Right cardiac atrium (tissue), 5 donors: ENCODE measurements at places on chromosomes 4 and X. TPM values are rescaled to one million over a fixed set of nuclear protein-coding genes. Genes with fewer than 3 reads are reported as not detected.

Gene SSX4B
- not detected for total RNA-seq

Gene SMIM9
- total RNA-seq = not detected

GRCh38 chr4:3853388-3854035 lies 87.3 kb downstream of the ADRA2C start:
- peak; percentile 14 for DNase-seq

- DNase-seq = no peak
These were observed 574.7 kb downstream of the PCDH7 start for GRCh38 chr4:31294655-31295480.

- DNase-seq = peak; percentile 12
These were observed 46.5 kb upstream of the RAB9B start for GRCh38 chrX:103878466-103879122.

DNA sequence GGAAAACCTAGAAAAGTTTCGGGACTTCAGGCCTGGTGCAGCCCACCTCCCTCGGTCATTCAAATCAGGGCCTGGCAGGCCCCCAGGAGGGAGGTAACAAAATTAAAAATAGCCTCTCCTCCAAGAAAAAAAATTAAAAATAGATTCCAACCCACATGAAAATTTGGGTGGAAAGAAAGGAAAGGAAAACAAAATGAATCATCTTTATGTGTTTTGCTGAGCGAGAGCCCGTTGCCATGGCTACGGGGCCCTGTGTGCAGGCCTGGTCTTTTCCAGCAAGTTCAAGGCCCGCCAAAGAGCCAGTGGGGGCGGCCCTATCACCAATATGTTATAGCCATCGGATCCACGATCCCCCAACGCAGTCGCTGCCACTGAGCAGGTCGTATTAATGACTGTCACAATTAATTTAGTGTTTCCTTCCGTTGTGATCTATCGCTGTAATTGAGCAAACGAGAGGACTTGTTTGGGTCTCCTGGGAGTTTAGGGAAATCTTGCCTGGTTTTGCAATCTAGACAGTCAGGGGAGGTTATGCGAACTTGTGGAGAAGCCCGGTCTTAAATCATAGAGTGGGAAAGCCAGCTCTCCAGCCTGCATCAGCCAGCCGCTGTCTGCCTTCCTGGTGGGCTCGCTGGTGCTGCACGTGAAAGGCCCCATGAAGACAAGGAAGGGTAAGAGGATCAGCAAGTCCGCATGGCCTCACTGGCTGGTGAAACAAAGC lies 452.4 kb downstream of the BCOR start:
- DNase-seq = peak; percentile 94

Gene TASL
- total RNA-seq = 0.49 TPM

DNA sequence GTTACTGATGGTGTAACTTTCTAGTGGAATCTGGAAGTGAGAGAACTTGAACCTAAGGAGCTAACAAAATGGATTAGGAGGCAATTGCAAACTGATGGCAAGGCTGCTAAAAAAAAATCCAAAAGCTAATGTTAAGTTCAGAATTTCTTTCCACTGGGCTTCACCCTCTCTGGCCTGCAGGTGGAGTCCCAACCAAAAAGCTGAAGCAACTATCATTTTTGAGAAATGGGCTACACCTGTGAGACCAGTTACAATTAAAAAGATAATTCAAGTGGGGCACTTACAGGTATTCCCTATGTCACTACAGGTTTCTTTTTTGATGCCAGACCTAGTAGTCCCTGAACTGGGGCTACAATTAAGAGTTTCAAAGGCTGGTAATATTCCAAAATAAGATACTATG lies 142.1 kb upstream of the FTHL17 start:
- DNase-seq = no peak

GRCh38 chrX:130120321-130120731 lies 10.0 kb upstream of the ELF4 start:
- no peak for DNase-seq

Gene HSD17B13
- total RNA-seq = 0.12 TPM

- no peak for DNase-seq
These were observed 139.9 kb downstream of the AFAP1 start for GRCh38 chr4:7799736-7800135.

Gene ARMCX6
- 45.3 TPM for total RNA-seq

Gene ALB
- total RNA-seq = not detected

Gene VCX
- not detected for total RNA-seq

DNA sequence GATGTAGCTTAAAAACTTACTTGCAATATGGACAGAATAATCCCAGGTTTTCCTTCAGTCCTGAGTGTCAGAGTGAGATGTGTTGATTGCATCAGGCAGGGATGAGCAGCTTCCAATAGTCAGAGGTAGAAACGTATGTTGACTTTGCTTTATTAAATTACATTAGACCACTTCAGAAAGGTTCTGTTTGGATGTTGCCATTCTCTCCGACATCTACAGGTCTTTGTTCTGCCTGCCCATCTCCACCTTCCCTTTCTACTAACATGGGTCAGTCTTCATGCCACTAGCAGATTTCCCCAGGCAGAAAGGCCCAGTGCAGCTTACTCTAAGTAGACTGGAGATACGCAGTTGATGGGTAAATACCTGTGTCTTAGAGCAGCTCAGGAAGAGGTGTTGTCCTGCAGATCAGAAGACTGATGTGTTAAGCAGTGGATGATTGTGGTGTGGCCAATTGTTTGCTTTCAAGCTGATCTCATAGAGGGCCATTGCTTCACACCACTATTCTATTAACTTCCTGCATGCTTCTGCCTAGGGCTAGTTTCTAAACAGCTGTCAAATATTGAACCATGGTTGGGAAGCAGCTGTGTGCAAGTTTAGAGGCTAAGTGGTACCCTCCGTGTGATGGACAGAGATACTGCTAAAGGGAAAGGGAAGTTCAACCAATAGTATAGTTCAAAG lies 1.8 kb downstream of the FRMPD4 start:
- no peak for DNase-seq

GRCh38 chr4:137754652-137755471 lies 222.6 kb upstream of the PCDH18 start:
- no peak for DNase-seq

Gene TMEM164
- total RNA-seq = 31.5 TPM

DNA sequence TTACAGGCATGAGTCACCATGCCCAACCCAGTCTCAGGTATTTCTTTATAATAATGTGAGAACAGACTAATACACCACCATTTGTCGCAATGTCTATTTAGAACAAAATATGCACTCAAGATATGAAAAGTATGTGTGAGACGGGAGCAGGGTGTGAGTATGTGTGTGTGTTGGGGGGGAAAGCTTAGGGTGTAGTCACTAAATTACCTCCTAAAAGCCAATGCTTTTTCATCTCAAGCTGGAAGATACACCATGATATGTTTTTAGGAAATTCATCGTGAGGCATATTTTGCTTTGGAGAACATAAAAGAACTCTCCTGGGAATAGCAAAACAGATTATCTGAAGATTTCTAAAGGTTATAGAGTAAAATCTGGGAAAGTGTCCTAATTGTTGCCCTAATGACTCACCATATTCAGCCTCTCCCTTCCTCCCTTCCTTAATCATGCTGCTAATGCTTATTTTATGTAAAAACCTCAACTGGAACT lies 262.7 kb downstream of the PDHA2 start:
- no peak for DNase-seq

DNA sequence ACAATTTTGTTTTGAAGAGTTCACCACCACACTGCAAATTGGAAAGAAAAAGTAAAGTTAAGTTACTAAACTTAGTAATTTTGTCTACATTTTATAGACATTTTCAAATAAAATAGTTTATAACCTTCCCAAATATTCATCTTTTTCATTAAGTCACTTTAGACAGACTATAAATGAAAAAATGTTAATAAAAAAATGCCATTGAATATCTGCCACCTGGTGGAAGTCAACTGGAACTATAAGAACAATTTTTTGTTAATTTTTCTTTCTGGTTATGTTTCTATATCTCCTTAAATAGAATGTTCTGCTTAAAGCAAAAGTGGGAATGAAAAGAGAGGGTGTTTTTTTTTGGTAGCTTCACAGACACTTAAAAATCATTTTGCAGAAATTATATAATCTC lies 534.4 kb upstream of the PCDH10 start:
- no peak for DNase-seq

DNA sequence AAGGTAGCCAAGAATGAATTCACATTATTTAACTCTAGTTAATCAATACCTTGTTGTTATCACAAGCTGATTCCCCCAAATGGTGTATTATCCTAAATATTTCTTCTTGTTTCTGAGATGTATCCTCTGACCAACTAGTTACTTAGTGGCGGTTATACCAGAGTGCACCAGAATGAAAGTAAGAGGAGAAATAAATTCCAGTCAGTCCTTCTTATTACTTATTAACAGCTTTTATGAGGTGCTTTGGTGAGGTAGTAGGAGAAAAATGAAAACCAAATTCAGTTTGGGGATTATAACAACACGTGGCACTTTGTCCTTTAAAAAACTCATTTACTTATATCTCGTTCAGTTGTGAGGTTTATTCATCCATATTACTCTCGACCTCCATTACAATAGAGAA lies 101.9 kb downstream of the AMMECR1 start:
- no peak for DNase-seq

DNA sequence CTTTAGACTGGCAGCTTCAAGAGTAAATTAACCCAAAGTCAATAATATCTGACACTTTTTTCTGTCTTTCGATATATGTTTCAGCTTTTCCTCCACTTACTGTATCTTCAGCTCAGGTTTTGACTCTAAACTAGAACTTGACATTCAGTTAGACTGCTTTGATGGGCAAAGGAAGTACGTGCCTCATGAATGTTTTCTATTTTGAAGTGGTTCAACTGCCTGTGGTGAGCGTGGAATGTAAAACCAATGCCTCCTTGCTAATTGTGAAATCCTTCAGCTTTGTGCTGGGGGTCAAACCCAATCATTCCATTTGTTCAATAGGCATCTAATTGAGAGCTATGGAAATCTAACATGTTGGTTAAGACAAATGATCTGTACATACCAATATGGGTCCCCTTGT lies 857.0 kb upstream of the HTR2C start:
- DNase-seq = no peak

Gene TMPRSS11D
- not detected for total RNA-seq

DNA sequence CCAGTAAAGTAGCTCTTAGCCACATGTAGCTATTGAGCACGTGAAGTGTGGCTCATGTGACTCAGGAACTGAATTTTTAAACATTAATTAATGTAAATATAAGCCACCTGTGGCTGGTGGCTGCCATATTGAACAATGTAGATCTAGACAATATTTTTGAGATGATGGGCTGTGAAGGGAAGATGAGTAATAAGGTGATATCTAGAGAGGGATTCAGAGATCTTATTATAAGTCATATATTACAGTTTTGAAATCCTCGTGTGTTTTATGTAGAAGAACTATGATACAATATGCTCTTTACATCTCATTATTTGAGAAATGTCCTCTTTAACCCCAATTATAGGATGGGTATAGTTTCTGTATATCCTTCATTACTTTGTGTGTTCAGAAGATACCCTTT lies 5.6 kb downstream of the GAR1 start:
- no peak for DNase-seq

Gene SLC39A8
- 77.7 TPM for total RNA-seq

DNA sequence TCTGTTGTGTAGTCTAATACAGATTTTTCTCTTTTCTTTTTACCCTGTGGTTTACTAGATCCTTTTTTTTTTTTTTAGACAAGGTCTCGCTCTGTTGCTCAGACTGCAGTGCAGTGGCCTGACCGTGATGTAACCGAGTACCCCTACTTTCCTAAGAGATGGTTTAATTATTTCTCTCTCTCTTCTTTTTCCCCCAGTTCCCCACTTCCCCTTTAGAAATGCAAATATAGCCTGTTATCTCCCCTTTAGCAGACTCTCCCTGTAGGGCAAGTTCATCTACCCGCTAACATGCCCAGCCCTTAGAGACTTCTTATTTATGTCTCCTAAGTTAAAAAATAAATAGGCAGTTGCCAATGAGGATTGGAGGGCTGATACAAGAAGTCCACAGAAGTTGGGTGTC lies 4.5 kb downstream of the SNX25 start:
- DNase-seq = no peak

Gene HMGN5
- total RNA-seq = 4.1 TPM

Gene ZNF41
- total RNA-seq = 14.7 TPM

DNA sequence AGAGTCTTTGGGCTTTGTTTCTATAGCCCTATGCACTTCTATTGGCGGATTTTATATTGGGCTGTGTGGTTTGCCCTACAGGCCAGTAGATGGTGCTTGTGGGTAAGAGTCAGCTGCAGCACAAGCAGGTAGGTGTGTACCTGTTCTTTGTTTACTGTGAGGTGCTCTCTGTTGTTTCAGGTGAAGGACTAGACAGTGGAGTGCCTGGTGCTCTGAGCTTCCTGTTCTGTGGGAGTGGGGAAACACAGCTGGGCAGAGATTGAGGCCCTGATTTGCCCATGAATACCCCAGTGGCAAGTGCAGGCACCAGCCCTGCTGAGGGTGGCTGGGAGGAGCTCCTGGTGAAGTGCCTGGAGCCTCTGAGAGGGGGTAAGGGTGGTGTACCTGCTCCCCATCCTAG lies 26.3 kb upstream of the UCP1 start:
- no peak for DNase-seq

- DNase-seq = no peak
These were observed 303.7 kb upstream of the GNPDA2 start for GRCh38 chr4:45030059-45030458.

GRCh38 chr4:32032136-32032672 lies 1312.0 kb downstream of the PCDH7 start:
- no peak for DNase-seq

DNA sequence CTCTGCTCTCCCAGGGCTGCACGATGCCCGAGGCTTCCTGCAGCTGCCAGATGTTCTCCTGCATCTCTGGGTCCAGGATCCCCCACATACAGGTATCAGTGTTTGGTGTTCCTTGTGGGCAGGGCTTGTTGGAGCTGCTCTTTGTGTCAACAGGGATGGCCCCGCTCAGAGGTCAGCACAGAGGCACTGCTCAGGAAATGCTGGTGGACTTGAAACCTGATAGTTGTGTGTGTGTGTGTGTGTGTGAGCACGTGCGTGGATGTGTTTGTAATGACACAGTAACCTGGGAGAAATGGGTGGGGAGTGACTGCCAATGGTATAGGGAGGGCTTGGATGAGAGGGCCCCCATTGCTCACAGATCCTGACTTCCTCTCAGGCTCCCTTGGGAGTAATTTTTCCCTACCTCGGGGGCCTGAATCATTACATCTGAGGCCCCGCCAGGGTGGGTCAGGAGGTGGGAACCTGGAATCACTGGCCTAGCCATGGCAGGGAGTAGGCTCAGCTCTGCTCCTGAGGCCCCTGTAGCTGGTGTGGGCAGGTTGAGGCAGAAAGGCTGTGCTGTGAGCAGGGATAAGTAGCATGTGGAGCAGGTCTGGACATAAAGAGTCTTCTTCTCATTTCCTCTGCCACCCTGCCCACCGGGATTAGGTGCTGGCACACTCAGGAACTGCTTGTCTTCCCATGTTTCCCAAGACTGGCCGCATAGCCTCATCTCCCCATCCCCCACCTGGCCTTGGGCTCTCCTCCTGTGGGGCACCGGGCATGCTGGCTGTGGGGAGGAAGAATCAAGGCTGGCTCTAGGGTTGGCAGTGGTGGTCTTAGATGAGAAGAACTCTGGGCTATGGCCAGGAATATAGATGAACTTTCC lies 2.5 kb upstream of the EFNB1 start:
- DNase-seq = no peak

DNA sequence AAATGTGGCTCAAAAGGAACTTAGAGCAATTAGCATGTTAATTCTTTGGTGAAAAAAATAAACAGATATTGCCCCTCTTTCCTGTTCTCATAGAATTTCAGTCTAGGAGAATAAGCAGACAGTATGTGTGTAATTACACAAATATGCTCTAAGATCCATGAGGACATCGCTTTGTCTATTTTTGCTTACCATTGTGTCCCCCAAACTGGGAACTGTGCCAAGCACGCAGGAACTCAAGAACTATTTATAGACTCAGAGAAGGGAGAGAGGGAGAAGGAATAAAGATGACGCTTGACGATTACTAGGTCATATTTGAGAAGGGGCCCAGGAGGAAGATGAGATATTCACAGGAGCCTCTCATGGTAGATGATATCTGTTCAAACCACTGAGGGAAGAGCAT lies 692.6 kb downstream of the RAB28 start:
- DNase-seq = no peak
